NCI-H2171 treated with DMSO at 0.1 percent for 48 hours (cell line): ENCODE measurements at places on chromosomes 7 and 10.

GRCh38 chr10:104034401-104035193, 51.1 kb downstream of the COL17A1 start:
- DNase-seq: no peak

DNA sequence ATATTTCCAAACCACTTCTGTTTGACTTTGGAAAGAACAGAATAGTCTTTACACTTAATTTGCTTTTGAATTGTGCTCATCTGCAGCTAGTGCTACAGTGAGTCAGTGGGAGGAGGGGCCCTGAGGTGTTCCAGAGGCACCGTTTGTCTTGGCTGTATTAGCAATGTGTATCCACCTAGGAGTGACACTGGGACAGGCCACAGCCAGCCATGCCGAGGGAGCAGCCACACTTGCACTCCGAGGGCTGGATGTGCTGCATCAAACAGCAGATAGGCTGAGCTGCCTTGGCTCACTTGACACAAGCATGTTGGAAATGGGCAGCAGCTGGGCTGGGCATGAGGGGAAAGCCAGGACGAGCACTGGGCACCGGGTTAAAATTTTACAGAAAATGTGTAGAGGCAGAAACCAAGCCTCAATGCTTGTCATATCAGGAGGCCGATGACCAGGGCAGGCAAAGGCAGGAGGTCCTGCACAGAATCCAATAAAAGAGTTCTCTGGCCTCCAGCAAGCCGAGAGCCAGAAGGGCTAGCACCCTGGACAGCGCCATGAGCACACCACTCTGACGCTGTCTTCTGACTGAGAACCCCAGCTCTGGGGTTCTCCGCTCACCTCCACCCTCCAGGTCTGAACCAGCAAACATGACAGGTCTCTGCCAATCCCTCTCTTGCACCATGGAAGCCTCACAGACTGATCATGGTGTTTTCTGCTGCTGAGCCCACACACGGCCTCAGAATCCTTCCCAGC, 163.3 kb downstream of the GRID1 start:
- DNase-seq: no peak

- no peak for DNase-seq
Observed at GRCh38 chr10:30463944-30464451, 30.0 kb downstream of the MAP3K8 start.

- no peak for DNase-seq
Observed at GRCh38 chr10:88943778-88944177, 8.8 kb downstream of the ACTA2 start.

- DNase-seq: no peak
Observed at GRCh38 chr7:156626220-156626895, 14.2 kb upstream of the RNF32 start.

DNA sequence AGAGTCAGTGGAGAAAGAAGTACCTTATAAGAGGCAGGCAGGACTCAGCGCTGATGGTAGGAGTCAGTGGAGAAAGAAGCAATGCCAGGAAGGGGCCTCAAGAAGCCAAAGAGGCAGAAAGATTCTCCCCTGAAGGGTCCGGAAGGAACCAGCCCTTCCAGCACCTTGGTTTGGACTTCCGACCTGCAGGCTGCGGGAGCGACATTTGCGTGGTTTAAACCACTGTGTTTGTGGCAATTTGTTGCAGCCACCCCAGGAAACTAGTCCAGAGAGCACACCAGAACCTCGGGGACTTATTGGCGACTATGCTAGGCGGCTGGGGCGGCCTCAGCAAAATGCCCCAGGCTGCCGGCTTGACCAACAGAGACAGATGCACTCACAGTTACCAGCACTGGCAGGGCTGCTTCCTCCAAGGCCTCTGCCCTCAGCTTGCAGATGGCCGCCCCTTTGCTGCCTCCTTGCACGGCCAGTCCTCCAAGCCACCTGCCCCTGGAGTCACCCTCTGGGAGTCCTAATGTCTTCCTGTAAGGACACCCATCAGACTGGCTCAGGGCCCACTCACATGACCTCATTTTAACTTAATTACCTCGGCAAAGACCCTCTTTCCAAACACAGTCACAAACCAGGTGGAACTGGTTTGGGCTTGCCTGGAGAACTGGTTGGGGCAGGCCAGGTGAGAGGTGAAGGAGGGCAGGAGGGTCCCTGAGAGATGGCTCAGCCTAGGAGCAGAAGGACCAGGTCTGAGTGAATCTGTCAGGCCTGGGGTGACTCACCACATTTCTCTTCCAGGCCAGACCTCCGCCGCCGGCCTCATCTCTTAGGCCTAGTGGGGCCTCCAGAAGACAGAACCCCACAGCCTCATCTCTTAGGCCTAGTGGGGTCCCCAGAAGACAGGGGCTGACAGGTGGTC, 26.1 kb downstream of the CALML3 start:
- DNase-seq: no peak

- DNase-seq: peak; percentile 16
Observed at GRCh38 chr7:151409667-151410404, at the start of gene WDR86. TSS of gene WDR86 (minus strand) at chr7:151410038. CDS start at chr7:151409589, 449 bp downstream.

GRCh38 chr7:66227808-66228207, 22.7 kb downstream of the TPST1 start:
- no peak for DNase-seq

GRCh38 chr7:130142654-130143333, 62.4 kb downstream of the TMEM209 start:
- no peak for DNase-seq

- no peak for DNase-seq
Observed at GRCh38 chr7:48837266-48837665, 87.1 kb upstream of the CDC14C start.

DNA sequence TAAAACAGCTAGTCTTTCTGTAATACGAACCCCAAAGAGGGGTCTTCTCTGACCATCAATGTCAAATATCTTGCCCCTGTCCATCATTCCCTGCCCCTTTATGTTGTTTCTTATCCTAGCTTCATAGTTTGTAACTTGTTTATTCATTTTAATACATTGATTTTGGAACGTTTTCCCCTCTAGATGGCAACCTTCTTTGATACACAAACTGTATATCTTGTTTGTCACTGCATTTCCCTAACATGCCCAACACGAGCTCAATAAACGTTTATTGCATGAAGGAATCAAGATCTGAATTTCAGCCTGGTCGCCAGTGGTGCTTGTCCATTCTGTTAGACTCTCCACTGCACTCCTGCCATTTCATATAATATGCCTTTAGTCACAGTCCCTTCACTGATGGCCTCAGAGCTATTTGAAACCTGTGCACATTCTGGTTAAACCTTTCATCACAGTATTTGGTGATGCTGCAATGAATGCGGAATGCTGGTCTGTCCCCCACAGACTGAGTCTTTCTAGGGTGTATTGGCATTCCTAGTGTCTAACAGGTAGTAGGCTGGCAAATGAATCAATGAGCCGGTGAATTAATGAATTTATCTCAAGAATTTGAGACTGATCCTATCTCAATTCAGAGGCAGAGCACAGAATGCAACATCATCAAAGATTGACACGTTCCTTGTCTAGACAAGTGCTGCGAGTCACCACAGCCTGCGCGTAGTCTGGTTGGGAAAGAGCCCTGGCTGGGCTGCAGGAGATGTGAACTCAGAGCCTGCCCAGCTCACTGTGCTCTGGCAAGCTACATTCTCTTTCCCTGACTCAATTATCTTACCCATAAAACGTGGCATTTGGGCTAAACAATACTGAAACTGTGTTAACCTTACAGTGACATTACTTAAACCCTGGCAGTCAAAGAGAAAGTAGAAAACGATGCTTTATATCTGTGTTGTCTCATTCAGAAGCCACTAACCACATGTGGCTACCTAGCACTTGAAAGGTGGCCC, 55.2 kb upstream of the FRMD4A start:
- no peak for DNase-seq

DNA sequence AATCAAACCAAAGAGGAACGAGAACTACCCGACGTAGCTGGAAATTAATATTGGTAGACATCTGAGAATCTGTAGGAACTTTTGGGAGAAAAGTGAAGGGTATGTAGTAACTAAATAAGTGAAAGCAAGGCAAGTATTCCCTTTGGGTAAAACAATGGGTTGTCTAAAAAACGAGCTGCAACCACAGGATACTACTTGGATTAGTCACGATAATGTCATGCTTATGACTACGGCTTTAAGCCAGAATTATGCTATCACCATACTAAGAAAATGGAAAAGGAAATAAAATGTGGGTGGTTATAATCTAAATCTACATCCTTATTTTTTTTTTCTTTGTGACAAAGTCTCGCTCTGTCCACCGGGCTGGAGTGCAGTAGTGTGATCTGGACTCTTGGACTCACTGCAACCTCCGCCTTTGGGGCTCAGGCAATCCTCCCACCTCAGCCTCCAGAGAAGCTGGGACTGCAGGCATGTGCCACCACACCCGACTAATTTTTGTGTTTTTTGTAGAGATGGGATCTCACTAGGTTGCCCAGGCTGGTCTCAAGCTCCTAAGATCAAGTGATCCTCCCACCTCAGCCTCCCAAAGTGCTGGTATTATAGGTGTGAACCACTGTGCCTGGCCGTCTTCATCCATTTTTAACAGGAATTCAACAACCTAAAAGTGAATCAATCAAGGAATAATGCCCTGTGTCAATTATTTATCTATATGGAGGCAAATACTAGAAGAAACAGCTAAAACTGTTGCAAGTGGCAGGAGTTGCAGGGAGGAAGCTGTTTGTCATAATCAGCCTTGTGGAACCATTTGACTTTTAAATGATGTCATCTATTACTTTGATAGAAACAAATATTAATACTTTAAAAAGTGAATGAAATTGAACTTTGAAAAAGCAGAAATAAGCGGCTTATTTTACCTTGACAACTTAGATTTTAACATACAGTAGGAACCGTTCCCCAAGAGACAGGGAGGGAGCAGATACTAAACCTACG, 189.3 kb downstream of the PRPF18 start:
- no peak for DNase-seq

GRCh38 chr7:44283381-44284211, 41.8 kb downstream of the CAMK2B start:
- no peak for DNase-seq

- no peak for DNase-seq
Observed at GRCh38 chr10:118042336-118042735, 4.4 kb downstream of the RAB11FIP2 start.

DNA sequence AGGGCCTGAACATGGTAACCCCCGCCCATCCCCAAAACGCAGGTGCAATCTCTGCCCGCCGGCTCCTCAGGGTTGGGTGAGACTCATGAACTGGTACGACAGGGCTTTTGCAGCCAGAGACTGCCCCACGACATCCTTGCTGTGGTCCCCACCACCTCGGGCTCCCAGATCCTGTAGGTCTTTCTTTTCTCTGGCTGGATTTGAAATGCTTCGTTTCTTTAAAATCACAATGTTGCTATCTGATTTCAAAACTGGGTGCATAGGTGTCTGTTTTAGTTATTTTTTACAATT, 21.9 kb downstream of the WDR86 start:
- DNase-seq: no peak

GRCh38 chr10:63199716-63200115, 66.6 kb downstream of the NRBF2 start:
- no peak for DNase-seq

DNA sequence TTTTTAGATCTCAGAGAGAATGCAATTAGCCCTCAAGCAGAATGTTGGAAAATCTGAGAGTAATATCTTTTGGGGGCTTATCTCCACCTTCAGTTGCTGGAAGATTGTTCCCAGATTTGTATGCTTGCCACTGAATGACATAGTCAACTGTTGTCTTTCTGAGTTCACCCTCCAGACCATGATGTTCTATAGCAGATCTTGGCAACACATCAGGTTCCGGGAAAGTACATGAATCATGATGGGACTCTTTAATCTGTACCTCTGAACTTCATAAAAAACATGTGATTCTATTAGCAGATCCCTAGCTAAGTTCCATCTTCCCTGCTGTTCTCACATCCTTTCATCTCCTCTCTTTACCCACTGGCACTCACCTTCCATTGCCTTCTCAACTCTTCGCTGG, 68.9 kb downstream of the PLCE1 start:
- DNase-seq: no peak

GRCh38 chr7:20788420-20788990, 1.8 kb upstream of the SP8 start:
- no peak for DNase-seq

- DNase-seq: no peak
Observed at GRCh38 chr10:131001438-131001837, 310.1 kb downstream of the TCERG1L start.

- DNase-seq: no peak
Observed at GRCh38 chr7:93836116-93836515, 54.4 kb downstream of the TFPI2 start.

DNA sequence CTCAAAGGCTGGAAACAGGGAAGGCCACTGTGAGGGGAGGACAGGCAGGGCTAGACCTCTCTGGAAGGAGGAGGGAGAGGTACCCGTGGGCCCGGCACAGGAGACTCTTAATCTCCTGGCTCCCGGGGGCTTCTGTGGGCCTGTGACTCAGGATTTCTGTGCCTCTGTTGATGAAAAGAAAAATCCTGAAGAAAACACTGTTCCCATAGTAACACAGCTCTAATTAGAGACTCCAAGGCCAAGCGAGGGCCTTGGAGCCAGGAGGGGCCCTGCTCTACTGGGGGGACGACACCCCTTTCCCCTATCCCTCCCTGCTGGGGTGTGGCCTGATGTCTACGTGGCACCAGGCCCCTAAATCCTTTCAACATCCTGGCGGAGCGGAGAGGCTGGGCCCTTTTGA, 174.1 kb upstream of the TNRC18 start:
- no peak for DNase-seq

DNA sequence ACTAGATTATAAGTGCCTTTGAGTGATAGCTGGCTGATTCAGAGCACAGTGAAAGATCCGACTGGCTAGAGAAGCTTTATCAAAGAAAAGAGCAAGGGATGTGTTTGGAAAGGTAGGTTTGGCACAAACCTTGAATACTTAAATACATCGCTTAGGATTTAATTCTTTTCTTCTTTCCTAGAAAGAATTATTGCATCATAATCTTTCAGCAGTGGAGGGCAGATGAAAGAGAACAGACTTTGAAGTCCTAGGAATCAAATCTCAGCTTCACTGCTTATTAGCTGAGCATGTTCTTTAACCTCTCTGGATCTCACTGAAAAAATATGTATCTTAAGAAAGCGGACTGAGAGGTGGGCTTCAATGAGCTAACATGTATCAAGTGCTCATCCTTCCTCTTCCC, 122.8 kb downstream of the ZNF365 start:
- DNase-seq: no peak

GRCh38 chr10:91000985-91001384, 80.1 kb upstream of the ANKRD1 start:
- DNase-seq: no peak
